Activated CD8-positive, alpha-beta memory T cell treated with anti-CD3 and anti-CD28 coated beads for 1 hour (primary cell): ENCODE measurements at places on chromosomes 5 and 9.

DNA sequence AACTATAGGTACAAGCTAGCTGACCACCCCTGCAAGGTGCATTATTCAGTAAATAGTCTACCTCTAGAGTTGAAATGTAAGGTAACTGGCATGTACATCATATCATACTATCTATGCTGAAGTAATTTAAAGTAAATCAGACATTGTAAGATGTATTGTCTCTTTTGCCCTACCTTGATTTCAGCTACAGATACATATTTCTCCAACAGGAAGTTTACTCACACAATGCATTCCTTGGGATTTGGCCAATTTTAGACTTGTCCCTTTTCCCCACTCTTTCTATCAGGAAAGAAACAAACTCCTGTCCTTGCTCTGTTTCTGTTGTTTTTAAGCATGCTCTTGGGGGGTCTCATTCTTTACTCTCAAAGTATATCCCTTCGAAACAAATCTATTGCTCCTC is 58.5 kb upstream of the TSLP start:
- no peak for DNase-seq

DNA sequence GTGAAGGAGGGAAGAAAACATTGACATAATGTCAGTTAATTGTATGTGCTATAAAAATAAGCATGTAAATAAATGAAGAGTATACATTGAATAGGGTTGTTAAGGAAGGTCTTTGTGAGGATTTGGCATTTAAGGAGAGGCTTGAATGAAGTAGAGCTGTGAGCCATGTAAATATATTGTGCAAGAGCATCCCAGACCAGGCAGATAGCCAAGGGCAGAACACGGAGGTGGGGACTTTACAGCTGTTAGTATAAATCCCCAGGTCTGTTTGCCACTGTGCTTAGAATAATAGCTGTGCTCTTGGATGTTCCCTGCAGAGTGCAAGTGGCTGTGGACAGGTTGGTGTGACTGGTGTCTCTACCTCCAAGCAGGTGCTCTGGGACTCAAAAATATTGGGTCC is 211.7 kb downstream of the LRRC70 start:
- no peak for DNase-seq

GRCh38 chr9:133141833-133142595 is 21.0 kb upstream of the RALGDS start:
- DNase-seq: peak; percentile 64

DNA sequence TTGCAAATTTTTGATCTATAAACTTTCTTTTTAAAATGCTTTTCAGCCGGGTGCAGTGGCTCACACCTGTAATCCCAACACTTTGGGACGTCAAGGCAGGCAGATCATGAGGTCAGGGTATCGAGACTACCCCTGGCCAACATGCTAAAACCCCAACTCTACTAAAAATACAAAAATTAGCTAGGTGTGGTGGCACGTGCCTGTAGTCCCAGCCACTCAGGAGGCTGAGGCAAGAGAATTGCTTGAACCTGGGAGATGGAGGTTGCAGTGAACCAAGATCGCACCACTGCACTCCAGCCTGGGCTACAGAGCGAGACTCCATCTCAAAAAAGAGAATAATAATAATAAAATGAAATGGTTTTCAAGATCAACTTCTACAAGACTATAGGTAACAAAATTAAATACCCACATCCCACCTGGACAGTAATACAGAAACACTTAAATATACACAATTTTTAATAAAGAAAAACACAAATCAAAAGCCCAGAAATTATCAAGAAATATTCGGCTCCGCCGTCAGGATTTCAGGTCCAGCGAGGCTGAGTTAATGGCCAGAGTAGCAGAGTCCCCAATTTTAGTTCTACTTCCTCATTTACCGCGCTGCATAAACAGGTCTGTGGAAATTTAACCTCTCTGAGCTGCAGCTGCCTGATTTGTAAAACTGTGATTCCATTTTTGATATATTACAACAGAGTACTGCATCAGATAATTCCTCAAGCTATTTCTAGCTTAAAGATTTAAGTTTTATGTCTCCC is 4.0 kb downstream of the TUT7 start:
- no peak for DNase-seq

GRCh38 chr5:158100373-158100888 is 241.5 kb upstream of the CLINT1 start:
- no peak for DNase-seq

GRCh38 chr5:66529182-66529581 is 67.0 kb upstream of the MAST4 start:
- DNase-seq: no peak

DNA sequence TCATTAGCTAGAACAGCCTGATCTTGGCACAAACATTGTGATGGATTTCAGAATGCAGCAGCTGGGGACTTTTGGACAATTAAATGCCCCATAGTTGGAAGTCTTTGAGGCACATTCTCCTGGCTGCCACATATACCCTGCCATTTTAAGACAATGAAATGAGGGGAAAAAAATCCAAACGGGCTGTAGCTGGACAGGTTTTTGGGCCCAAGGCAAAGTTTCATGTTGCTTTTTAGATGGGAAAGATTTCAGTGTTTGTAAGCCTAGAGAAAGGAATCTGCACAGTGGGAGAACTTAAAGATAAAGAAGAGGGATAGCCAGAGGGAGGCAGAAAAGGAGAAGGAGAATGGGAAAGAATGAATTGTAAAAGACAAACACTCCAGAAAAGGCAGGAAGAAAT is 30.0 kb upstream of the RICTOR start:
- no peak for DNase-seq

GRCh38 chr5:107011605-107012004 is 659.1 kb downstream of the EFNA5 start:
- DNase-seq: no peak

DNA sequence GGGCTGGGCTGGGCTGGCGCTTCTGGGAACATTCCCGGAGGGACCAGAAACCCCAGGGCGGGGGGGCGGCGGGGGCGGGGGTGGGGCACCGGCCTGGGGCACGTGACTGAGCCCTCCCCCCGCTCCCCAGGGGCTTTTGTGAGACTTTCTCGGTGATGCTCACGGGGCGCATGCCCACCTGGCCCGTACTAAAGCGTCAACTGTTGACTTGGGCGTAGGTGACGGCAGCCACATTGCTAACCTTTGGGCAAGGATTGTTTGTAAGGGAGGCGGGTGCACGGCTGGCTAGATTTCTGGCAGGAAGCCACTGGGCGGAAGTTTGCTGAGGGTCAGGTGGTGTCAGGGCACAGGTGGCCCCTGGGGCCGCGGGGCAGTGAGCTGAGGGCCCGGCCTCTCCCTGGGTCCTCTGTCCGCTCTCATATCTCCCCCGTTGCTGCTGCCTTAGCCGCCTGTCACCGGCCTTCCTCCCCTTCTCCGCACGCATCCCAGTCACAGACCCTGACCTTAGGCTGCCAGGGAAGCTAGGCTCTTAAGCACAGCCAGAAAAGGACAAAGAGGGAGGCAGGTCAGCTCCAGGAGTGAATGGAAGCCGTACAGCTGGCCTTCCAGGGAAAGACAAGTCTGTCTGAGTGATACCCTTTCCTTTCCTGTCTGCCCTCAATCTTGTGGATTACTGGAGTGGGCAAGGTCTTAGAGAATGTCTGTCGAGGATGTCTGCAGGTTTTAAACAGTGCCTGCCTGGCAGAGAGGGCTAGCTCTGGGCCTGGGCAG is 812 bp downstream of the CACFD1 start:
- no peak for DNase-seq

- no peak for DNase-seq
Observed at GRCh38 chr9:123823194-123823947, 106.6 kb downstream of the DENND1A start.

DNA sequence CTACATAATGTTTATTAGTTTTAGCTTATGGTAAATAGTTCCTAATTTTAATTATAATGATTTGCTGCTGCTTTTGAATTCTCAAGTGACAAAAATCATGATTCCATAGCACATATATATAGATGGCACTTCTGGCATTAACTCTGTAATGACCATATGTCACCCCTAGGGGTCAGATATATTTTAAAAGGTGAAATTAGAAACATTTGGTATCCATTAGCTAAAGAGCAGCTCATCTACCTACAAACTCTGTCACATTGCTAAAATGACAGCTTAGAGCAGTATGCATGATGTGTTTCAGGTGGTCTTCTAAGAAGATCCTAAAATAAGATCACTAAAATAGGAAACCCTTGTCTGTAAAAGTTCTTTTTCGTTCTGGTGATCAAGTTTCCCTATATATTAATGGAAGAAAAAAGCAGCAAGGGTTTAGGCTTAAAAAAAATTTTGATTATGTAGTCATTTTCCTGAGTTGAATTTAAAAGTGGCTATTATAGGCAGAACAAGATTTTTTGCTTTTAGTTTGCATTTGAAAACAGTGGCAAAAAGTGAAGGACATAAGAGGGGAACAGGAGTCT is 157.7 kb upstream of the POU5F2 start:
- DNase-seq: no peak

DNA sequence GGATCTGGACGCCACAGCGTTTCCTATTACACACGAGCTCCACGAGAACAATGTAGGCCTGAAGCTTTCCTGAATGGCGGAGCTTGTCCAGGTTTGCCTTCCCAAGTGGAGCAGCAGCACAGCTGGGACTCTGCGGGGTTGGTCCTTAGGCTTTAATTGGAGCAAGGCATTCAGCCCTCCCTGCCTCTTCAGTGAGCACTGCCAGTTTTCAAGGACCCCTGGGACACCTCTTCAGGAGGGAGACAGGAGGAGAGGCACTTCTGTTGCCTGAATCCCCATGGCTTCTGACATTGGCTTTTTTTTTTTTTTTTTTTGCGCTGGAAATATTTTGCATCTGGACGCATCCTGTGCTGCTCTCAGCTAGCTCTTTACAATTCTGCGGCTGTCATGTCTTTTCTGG is 179.4 kb downstream of the SEMA6A start:
- DNase-seq: no peak

- DNase-seq: no peak
Observed at GRCh38 chr5:4022056-4022670, 426.5 kb downstream of the IRX1 start.

GRCh38 chr5:170446365-170446764 is 57.2 kb upstream of the KCNMB1 start:
- DNase-seq: no peak

DNA sequence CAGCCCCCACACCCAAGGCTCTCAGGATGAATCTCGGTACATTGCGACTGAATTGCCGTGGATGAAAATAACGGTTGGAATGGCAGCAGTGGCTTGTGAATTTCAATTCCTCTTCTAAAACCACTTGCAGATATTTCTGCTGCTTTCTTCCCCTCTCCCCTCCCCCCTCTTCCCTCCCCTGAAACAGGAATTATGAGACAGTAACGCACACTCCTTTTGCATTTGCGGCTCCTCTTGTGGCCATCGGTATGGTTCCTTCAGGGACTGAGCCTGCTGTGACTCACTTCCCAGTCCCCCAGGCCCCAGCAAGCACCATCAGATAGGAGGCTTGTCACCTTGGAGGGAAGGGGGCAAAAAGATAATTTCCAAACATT is 9.7 kb downstream of the DCANP1 start:
- DNase-seq: no peak

GRCh38 chr9:19431361-19432171 is 22.8 kb downstream of the ACER2 start:
- no peak for DNase-seq

- no peak for DNase-seq
Observed at GRCh38 chr9:35937227-35937626, 20.7 kb downstream of the OR2S2 start.

DNA sequence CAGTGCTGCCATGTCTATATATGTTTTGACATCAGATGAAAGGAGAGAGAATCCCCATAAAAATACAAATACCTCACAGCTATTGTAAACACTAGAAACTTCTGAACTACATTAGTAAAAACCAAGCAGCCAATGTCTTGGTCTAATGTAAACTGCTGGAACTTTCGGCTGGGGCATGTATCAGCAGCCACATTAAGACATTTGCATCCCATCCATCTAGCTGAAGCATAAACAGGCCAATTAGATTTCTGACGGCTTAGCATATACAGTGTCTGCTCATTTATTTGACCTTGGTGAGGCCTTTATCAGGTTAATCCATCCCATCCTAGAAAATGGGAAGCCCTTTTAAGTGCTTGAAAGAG is 65.7 kb downstream of the PTCH1 start:
- no peak for DNase-seq

- DNase-seq: no peak
Observed at GRCh38 chr5:178351221-178352034, 118.8 kb upstream of the PHYKPL start.

- DNase-seq: no peak
Observed at GRCh38 chr9:20646656-20647055, 24.4 kb upstream of the MLLT3 start.

DNA sequence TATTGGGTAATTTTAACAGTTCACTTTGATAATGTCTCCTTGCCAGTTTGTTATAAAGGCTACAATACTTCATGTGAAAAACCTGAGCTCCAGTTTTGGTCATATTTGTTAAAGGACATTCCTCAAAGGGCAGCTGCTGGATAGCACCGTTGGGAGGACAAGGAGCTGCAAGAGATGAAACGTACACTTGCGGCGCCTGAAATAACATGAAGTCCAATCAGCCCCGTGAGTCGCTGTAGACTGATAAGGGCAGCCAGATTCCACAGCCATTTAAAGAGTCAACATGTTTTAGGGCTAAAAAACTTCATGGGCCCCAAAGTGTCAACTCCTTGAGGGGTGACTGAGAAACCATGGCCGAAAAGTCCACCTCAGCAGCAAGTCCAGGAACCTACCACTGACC is 85.6 kb upstream of the IFNK start:
- DNase-seq: no peak

- no peak for DNase-seq
Observed at GRCh38 chr5:170747851-170748250, 35.7 kb upstream of the GABRP start.

DNA sequence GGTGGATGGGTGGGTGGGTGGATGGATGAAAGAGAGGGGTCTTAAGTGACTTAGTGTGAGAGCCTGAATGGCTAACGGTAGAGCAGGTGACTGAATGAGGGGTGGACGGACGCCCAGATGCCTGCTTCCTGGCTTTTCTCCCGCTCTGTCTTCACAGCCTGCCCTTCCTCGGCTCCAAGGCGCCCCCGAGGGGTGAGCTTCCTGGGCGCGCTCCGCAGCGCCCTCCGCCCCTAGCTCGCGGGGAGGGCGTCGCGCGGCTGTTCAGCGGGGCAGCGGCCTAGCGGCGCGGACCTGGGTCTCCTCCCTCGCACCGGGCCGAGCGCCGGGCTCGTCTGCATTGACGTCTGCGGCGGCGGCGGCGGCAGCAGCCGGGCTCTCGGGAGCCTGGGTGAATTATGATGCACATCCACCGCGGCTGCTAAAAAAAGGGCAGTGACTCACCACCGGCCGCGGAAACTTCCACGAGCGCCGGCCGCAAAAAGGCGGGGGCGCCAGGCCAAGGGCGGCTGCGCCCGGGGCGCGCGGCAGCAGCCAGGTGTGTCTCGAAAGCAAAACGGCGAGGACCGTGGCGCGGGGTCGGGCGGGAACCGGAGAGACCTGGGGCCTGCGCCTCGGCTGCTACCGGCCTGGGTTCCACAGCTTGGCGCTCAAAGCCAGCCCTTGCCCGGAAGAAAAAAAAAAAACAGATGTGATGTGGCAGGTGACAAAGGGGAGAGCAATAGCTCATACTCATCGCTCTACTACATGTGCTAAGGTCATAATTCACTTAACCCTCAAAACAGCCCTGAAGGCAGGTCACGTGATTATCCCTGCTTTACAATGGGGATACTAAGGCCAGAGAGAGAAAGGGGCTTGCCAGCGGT is 143.0 kb upstream of the ADRA1B start:
- peak; percentile 52 for DNase-seq
